CD14-positive monocyte (primary cell): ENCODE measurements at places on chromosomes 12 and 14.
A peak's percentile ranks its signal among the peaks of the same experiment; 100 is the strongest.

DNA sequence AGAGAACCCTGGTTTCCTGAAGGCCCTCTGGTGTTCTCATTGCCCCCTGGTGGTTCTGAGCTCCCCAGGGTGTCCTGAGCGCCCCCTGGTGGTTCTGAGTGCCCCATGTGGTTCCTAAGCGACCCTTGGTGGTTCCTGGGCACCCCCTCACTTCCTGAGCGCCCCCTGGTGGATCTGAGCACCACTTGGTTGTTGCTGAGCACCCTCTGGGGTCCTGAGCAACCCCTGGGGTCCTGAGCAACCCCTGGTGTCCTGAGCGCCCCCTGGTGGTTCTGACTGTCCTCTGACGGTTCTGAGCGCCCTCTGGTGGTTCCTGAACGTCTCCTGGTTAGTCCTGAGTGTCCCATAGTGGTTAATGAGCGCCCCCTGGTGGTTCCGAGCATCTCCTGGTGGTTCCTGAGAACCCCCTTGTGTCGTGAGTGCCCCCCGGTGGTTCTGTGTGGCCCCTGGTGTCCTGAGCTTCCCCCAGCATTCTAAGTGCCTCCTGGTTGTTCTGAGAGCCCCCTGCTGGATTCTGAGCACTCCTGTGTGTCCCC lies 568.3 kb downstream of the TMEM121 start:
- H3K27me3 ChIP-seq, result no peaks in the 10 kb centered on the region
- no peak overlapping the region for H3K27ac ChIP-seq
- no peak for DNase-seq
- no peak overlapping the region for H3K4me3 ChIP-seq
- H3K4me1 ChIP-seq, result no peaks in the 10 kb centered on the region
- no peaks in the 10 kb centered on the region for H3K36me3 ChIP-seq

DNA sequence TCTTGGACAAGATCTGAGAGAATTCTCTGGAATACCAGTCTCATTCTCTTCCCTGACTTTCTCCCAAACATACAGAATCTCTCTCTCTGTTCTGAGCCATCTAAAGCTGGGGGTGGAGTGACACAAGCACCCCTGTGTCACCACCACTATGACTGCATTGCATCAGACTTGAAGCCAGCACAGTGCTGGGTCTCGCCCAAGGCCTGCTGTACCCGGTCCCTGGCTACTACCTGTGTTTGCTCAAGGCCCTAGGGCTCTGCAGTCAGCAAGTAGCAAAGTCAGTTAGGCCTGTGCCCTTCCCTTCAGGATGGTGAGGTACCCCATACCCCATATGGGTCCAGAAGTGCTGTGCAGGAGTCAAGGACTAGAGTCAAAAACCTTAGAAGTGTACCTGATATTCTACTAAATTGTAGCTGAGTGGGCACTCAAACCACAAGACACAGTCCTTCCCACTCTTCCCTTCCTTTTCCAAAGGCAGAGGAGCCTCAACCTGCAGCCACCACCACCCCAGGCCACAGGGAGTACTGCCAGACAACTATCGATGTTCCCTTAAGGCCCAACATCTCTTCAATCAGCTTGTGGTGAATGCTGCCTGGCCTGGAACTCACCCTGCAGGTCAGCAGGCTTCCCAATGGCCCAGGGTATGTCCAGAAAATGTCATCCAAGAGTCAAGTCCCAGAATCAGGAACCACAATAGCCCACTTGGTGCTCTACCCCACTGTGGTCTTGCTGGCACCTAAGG lies 21.2 kb upstream of the RDH16 start:
- H3K4me1 ChIP-seq, result no peaks in the 10 kb centered on the region
- DNase-seq, result no peak
- H3K36me3 ChIP-seq, result no peaks in the 10 kb centered on the region
- H3K27me3 ChIP-seq, result no peaks in the 10 kb centered on the region
- H3K4me3 ChIP-seq, result no peak overlapping the region

GRCh38 chr14:50855558-50855957 lies 16.3 kb upstream of the ABHD12B start:
- no peak for DNase-seq
- no peak overlapping the region for H3K4me3 ChIP-seq
- H3K36me3 ChIP-seq, result no peaks in the 10 kb centered on the region
- H3K27ac ChIP-seq, result no peak overlapping the region
- peaks cover 12% of the 10 kb centered on the region for H3K4me1 ChIP-seq

GRCh38 chr12:50599366-50600095 lies 94.7 kb downstream of the DIP2B start:
- peak overlapping the region; percentile 46 for H3K27ac ChIP-seq
- H3K4me1 ChIP-seq, result peaks cover 19% of the 10 kb centered on the region
- no peaks in the 10 kb centered on the region for H3K27me3 ChIP-seq
- no peaks in the 10 kb centered on the region for H3K36me3 ChIP-seq
- peak; percentile 22 for DNase-seq

DNA sequence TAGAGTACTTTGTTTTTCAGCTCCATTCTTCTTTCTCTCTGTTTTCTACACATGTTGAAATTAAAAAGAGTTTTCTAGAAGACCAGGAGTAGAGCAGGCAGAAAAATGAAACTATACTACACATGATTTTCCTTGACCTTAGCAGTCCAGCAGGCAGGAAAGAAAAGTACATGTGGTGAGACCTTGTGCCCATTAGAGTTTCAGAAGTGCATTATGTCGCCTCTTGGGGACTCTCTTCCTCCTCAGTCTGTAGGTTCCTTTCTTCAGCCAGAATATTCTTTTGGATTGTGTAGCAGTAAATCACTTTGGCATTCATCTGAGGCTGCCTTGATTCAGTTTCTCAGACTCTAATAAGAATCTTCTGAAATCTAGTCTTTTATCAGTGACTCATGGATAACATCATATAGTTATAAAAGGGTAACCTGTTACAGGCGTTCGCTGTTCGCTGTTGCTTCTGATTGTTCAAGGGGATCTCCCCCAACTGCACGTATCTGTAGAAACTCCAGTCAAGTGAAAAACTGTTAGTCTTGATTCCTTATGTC lies 161.8 kb downstream of the ANO4 start:
- H3K4me1 ChIP-seq, result no peaks in the 10 kb centered on the region
- no peak for DNase-seq
- no peak overlapping the region for H3K4me3 ChIP-seq
- no peaks in the 10 kb centered on the region for H3K36me3 ChIP-seq

GRCh38 chr12:1919763-1920162 lies 1.3 kb upstream of the CACNA2D4 start:
- H3K27me3 ChIP-seq, result no peaks in the 10 kb centered on the region
- no peak for DNase-seq
- peaks cover 41% of the 10 kb centered on the region for H3K4me1 ChIP-seq
- H3K4me3 ChIP-seq, result no peak overlapping the region

- H3K27ac ChIP-seq, result no peak within 1 kb of the TSS
- no peaks in the 10 kb centered on the region for H3K27me3 ChIP-seq
- no peak within 1 kb of the TSS for H3K4me3 ChIP-seq
- H3K36me3 ChIP-seq, result no peaks in the 10 kb centered on the region
- DNase-seq, result no peak
Measured at GRCh38 chr12:10030446-10030845, at the start of gene CLEC9A. TSS of gene CLEC9A (plus strand) at chr12:10030682. CDS start at chr12:10052688, 22,006 bp downstream.
